ENCODE measurements at places on chromosomes 16 and 17.

DNA sequence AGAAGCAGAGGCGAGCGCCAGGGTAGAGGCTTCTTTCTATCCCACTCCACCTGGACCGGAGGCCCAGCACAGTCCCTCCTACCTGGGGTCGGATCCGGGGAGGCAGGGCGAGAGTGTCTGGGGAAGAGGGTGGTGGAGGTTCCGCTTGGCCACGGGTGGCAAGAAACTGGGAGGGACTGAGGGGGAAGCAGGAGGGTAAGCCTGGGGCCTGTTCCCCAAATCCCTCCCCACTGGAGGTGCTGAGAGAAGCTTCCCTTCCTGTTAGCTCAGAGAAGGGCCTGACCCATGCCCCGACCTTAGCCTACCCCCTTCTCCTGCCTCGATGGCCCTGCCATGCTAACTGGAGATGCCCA is 1.8 kb upstream of the TPPP3 start:
- no peak for DNase-seq

- peak; percentile 70 for DNase-seq
Observed at GRCh38 chr17:7841915-7842379, 7.9 kb downstream of the KDM6B start.

- no peak for DNase-seq
Observed at GRCh38 chr16:6966925-6967324, 365.7 kb upstream of the RBFOX1 start.

- no peak for DNase-seq
Observed at GRCh38 chr17:4559966-4560365, 411 bp downstream of the GGT6 start.

- no peak for DNase-seq
Observed at GRCh38 chr16:56919099-56919800, 12.7 kb upstream of the HERPUD1 start.

- peak; percentile 14 for DNase-seq
Observed at GRCh38 chr17:64736804-64737492, 74.8 kb upstream of the SMURF2 start.

DNA sequence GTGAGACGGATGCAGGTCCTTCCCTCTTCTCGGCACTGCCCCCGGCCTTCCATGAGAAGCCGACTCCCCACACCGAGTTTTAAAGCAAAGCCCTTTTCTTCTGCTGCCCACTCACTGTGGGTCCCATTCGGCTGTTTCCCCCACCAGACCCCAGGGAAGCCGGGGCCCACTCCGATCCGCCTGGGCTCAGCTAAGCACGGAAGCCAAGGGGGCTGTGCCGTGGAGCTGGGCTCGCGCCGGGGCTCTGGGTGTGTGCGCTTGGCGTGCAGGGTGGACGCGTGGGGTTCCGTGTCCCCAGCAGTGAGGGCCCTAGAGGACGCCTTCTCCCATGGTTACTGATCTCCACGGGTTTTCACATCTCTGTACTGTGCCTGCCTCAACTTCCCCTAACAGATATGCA is 68.5 kb downstream of the KLHDC4 start:
- no peak for DNase-seq

DNA sequence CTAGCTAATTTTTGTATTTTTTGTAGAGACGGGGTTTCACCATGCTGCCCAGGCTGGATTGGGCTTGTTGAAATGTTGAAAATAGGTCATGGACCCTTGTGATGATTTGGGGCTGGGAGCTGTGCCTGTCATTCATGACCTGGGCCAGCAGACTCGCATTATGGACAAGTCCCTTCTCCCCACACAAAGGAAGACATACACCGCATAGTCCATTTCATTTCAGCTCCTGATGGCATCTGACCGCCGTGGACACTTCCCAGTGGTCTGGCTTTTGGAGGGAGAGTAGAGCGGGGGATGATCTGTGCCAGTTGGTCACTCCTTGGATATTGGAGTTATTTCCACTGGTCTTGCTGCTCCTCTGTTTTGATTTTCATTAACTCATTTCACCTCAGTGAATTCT is 34.8 kb downstream of the MPRIP start:
- no peak for DNase-seq

DNA sequence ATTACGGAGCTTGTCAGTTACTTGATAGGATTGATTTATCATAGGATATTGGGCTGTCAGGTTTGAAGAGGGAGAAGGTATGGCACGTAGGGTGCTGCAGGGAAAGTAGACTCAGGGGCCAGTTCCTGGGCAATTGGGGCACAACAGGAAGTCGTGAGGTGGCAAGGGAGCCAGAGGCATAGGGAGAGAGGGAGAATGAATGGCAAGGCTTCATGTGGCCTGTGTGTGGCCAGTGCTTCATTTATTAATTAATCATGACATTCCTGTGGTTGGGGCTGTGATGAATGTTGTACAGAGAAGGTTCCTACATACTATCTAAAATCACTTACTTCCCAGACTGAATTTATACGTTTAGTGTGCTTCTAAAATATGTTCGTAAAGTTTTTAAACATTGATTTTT is 19.3 kb downstream of the MFSD11 start:
- DNase-seq, result no peak

All from stimulated activated CD8-positive, alpha-beta memory T cell treated with anti-CD3 and anti-CD28 coated beads, Interleukin-7, amount 100 ng/mL, for 1 hour (primary cell).